Stimulated activated CD4-positive, alpha-beta T cell treated with anti-CD3 and anti-CD28 coated beads, TNF-alpha, amount 100 ng/mL, for 24 hours (primary cell): ENCODE measurements at places on chromosomes 7 and 10.

DNA sequence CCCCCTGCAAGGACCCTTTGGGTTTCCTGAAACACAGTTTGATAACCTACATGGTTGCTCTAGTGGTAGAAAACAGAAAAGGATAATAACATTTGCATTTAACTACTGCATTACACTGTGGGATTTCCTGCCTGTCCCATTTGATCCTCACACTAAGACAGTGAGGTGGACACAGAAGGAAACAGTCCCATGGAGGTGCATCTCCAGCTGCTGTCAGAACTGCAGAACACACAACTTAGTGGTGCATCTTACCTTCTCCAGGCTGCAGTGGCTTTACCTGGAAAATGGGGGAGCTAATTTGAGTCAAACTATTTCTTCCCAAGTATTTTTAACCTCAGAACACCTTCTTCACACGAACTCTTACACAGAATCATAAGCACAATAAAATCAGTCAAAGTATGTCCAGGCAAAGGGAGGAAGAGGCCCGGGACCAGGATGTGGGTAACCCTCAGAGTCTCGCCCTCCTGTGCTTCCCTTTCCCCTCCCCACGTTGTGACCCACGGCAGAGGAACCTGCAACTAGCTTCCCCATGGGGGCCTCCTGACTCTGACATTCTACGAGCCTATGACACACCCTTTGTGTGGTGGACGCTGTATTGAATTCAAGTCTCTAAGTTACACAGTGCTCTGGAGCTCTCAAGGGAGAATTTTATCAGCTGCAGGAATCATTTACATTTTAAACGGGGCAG lies 33.7 kb downstream of the SCRN1 start:
- DNase-seq = no peak

DNA sequence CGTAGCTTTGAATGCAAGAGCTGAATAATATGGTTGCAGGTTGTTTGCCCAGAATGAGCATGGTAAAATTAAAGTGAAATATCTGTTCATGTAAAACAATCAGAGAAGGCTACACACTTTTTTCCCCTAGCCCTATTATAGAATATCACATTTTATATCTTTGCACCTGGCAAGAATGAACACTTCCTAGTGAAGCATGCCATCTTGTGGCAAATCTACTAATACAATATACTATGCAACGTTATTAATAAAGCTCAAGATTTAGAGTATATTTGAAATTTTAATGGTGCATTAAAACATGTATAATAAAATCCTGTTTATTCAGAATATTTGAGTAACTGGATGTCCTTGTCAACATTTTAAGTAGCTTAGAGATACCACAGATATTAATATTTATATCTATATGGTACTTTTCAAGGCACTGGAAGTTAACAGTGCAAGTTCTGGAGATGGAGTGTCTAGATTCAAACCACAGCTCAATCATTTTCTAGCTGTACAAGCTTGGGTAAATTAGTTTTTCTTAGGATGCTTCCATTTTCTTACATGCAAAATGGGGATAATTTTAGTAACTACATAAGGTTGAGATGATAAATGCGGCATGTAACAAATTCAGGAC lies 643.1 kb upstream of the SEMA3D start:
- no peak for DNase-seq

- no peak for DNase-seq
Measured at GRCh38 chr7:137747359-137748031, 99.3 kb downstream of the DGKI start.

DNA sequence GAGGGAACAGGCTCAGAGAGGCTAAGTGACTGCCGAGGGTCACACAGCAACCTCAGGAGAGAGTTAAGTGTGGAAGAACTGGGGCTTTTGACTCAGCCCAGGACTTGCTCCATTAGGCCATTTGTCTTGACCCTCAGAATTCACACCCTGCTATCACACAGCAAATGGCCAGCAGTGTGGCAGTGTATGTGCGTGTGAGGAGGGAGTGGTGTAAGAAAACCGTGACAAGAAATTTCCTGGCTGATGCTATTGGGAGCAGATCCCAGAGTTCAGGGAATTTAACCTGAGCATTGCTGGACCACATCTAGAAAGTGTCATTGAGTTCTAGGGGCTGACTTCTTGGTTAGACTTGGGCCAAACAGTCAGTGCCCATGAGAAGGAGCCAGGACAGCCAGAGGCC lies 18.4 kb downstream of the VWA2 start:
- DNase-seq = no peak

DNA sequence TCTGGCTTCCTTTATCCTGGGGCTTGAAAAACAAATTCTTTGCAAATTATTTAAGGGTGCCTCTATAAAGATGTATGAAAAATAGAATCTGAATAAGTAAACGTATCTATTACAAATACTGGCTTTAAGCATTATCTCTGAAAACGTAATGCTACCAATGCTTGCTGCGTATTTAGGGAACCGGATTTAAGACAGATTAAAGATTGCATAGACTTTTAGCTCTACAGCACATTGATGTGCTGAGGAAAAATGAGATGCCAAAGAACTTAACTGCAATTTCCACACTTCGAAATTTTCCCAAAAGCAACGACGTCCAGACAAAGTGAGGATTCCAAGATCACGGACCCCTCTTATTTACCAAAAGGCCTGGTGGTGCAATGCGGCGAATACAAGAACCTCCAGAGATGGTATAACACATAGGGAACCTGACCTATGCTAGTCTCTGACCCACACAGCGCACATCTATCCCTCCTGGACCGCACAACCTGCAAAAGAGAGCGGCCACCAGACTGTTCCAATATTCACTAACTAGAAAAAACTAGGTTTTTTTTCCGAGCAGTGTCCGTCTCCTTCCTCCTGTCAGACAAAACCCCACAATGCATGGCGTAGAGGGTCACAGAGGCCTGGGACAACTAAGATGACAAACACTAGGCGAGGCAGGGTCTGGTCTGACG lies 34.3 kb upstream of the PHF14 start:
- DNase-seq = no peak

GRCh38 chr7:128120976-128121490 lies 89.8 kb upstream of the LRRC4 start:
- DNase-seq = no peak

GRCh38 chr10:93073539-93074146 lies at the start of gene CYP26A1:
Gene CYP26A1, plus strand, starts transcription at chr10:93073893. Its CDS starts 42 bp downstream, at chr10:93073935.
- DNase-seq = no peak

- DNase-seq = no peak
Measured at GRCh38 chr7:41930538-41931262, 227.8 kb upstream of the INHBA start.

GRCh38 chr7:148733496-148733895 lies 34.8 kb downstream of the CUL1 start:
- no peak for DNase-seq

DNA sequence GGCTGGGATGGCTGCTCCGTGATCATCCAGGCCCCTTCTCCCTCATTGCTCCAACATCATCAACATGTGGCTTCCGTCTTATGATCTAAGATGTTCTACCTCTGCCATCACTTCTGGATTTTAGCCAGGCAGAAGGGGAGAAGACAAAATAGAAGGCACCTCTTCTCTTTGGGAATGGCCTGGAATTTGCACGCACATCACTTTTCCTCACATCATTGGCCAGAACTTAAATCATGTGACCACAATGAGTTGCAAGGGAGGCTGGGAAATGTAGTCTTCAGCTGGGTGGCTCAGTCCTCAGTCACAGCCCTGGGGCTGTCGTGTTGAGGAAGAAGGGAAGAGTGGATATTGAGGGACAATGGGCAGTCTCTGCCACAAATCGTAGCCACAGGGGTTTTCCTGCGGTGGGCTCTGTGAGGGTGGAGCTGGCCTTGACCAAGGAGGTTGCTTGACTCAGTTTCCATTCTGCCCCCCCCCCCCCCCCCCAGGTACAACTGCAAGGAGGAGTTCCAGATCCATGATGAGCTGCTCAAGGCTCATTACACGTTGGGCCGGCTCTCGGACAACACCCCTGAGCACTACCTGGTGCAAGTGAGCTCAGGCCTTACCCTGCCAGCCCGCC lies 50.3 kb downstream of the PALD1 start:
- no peak for DNase-seq
